ENCODE measurements at places on chromosomes 4 and X.

DNA sequence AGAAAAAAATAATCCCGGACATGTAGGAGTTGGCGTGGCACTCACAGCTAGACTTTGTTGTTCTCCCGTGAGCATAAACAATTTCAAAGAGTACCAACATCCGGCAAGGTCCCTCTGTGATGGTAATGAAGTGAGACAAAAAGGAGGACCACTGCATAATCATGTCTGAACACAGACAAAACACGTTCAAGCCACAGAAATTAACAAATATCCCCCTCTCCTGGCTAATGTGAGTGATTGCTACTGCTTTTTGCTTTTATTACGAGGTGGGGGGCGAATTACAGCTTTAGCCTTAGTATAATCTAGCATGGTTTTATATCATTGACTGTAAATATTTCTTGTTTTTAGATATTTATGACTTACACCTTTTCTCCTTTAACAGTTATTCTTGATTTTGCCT is 118.5 kb downstream of the PLS3 start:
- DNase-seq, result peak; percentile 30

DNA sequence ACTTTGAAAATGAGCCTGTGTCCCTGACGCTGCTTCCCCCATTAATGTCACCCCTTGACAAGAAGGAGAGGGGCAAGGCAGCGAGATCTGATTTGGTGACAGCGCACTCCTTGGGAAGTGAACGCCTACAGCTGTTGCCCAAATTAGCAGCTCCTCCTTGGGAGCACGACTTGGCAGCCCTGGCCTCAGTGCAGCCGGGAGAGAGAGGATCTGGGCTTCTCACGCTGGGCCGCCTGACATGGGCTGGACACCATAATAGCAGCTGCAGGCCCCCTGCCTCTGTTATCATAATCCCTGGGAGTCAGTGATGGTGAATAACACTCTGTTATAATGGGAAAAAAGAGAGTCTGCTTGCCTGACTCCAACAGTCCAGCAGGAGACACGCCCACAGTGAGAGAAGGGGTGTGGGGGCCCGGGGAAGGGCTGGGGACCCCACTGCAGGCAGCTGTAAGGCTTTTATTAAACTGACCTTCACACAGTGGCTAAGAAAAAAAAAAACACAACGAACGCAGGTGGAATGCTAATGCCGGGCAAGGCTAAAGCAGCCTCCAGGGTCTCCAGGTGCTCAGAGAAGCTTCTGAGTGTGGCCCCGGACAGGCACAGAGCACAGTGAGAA is 73.3 kb downstream of the PSAPL1 start:
- DNase-seq, result no peak

DNA sequence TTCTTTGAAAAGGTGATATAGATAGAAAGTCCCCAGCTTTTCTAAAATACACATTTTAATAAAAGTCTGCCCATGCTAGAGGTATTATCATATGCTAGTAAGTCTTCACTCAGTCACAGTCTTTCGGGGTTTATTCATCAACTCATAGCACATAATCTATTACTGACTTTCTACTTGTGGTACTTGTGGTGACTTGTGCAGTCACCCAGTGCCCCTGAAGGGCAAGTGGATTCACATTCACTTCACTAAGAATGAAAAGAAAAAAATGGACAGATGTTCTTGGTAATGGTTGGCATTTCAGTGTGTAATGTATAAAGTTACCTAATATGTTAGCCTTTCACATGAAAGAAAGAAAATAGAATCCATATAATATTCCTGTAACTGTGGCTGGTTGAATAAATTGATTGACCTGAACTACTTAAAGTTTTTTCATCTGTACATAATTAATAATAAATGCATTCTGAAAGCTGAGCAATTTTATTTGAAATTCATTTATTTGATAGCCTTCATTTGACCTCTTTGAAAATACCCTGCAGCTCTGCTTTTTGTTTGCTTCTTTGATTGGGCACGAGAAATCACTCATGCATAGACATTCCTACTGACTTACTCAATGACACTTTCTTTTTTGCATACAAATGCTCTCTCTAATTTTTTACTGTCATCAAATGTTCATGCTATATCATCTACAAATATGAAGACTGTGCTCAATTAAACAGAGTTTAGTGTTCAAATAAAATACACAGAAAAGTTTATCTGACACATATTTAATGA is 39.5 kb upstream of the ZNF330 start:
- no peak for DNase-seq

GRCh38 chr4:181611033-181611711 is 632.0 kb upstream of the TENM3 start:
- DNase-seq, result no peak
